Fibroblast of skin of right quadriceps (primary cell): ENCODE measurements at places on chromosomes 13 and 19.

DNA sequence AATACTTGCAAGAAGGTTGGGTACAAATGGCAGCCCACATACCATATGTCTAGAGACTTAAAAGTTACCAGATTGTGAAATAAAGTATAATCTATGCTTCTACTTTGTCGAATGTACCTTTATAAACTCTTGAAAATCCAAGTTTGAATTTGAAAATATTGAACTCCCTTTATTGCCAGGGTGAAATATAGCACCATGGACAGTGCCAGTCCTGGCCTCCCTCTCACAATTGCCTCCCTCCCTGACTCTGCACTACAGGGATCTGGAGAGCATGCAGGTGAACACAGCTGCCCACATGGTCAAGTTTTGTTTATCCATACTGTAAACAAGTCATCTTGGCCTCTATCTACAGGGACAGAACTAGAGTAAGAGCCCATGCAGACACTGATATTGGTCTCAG lies 394.1 kb upstream of the SLITRK6 start:
- DNase-seq: no peak

GRCh38 chr13:112003941-112004340 lies 63.0 kb upstream of the SOX1 start:
- no peak for DNase-seq

DNA sequence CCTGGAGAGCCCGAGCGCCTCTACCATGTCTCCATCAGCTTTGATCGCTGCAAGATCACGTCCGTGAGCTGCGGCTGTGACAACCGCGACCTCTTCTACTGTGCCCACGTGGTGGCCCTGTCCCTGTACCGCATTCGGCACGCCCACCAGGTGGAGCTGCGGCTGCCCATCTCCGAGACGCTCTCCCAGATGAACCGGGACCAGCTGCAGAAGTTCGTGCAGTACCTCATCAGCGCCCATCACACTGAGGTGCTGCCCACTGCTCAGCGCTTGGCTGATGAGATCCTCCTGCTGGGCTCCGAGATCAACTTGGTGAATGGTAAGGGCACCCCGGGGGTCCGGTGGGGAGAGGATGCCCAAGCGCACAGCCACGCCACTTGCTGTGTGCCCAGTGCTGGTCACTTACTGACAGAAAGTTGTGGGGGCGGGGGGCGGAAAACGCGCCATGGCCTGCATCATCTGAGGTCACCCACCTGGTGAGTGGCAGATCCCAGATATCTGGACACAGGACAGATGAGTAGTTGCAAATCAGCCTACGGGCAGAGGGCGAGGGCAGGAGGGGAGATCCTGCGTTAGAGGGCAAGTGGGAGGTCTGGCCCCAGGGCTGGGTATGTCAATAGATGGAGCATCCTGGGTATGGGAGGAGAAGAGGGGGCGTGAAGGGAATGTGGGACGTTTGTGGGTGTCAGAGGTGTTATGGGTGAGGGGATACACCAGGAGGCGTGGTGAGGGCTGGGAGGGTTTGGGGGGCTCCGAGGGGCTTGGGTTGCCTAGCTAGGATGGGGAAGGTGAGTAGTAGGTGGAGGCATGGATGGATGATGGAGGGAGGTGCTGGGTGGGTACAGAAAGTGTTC lies 9.8 kb downstream of the ZSWIM4 start:
- DNase-seq: no peak

GRCh38 chr19:39144290-39145071 lies 18.9 kb downstream of the PAK4 start:
- DNase-seq: no peak

- no peak for DNase-seq
Measured at GRCh38 chr13:20391597-20392452, 133.8 kb downstream of the CRYL1 start.

- no peak for DNase-seq
Measured at GRCh38 chr19:15780610-15781418, 6.6 kb upstream of the OR10H5 start.

DNA sequence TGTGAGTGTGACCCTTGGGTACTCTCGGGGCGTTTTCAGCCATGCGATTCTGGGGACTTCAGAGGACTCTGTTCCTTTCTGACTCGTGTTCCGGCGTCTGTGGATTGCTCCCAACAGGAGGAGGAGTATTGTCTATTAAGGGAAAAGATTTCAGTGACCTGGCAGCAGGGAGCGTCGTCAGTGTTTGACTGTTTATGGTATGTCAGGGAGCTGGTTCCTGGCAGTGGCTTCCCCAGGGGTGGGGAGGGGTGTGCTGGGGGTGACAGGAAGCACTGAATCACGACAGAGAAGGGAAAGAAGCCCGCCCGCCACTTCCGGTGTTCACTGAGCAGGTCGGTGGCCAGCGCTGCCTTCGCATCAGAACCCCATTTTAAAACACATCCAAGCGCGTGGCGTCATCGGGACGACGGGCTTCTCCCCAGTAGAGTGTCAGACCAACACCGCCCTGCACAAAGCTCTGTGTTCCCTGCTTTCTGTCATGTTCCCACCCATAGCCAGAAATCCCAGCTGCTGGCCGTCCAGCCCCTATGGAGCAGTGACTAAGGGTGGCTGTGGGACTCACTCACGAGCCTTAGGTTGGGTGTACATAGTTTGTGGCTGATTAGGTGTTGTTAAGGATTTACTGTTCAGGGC lies 33.8 kb downstream of the COL4A2 start:
- DNase-seq: peak; percentile 81

GRCh38 chr19:1690699-1691307 lies 38.4 kb upstream of the TCF3 start:
- no peak for DNase-seq

DNA sequence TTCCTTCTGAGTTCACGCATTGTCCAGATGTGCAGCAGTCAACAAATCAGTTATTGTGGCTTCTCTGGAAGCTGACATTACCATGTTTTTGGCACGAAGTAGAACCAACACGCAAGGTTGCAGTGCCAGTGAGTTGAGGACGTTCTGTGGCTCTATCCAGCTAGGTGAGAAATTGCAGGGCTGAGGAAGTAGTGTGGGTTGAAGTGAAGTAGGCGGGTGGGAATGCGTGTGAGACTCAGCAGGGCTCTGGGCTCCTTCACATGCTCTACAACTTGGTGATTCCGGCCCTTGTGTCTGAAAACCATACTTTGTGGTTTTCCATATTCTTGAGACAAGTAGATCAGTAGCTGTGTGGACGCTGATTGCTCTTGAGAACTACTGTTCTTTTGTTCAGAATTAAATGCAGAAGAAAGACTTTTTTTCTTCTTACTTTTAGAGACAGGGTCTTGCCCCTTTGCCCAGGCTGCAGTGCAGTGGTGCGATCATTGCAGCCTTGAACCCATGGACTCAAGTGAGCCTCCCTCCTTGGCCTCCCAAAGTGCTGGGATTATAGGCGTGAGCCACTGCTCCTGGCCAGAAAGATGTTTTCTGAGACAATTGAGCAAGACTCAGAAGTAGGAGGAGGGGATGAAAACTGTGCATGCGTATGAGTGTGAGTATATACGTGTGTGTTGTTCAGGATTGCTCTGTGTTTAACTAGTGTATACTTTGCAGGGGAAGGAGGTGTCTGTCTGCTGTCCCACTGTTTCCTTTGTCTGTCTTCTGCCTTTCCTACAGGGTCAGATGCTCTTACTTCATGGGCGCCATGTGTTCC lies 46.2 kb downstream of the GATAD2A start:
- no peak for DNase-seq

DNA sequence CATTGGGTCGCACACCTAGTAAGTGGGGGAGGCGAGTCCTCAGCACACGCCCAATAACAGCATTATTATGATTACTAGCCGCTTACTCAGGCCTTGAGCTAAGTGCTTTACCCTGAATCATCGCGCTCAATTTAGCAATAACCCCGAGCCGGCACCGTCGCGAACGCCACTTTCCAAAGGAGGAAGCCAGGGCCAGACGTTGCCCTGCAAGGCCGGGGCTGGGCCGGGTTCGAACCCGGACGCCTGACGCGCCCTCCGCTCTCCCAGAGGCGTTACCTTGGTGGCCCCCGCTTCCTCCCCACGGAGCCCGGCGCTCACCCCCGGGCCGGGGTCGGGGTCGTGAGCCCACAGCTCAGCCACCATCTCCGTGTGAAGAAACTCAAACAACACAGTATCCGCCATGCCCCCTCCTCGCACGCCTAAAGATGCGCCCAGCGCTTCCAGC lies at the start of gene TRAPPC6A:
Gene TRAPPC6A (minus strand): TSS at position 421 of the 445 bp plus-strand sequence. CDS start 19 bp downstream, at position 402.
- DNase-seq: peak; percentile 39
